Caki2 (cell line): ENCODE measurements at places on chromosomes 12 and 14. TPM values are rescaled to one million over a fixed set of nuclear protein-coding genes. Genes with fewer than 3 reads are reported as not detected.

CLEC7A gene
- total RNA-seq: not detected in 2 replicates

- no peak for DNase-seq
These were observed 36.3 kb downstream of the RIN3 start for GRCh38 chr14:92549859-92550230.

DNA sequence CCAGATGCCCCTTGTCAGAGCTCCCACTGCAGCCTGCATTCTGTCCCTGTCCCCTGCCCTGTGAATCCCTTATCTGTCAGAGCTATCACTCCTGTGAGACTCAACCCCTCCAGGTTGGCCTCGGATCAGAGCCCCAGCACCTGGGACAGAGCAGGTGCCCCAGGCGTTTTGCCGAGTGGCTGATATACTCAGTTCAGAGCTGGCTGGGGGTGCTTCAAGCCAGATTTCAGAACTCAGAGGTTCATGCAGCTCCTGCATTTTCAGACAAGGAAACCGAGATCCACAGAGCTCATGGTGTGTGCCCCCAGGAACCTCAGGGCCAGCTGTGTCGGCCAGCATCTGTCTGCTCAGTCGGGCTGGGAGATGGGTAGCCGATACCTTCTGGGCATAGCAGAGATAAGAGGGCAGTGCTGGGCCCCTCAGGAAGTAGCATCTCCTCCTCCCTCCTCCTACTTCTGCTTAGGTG lies 228.0 kb upstream of the RTL1 start:
- DNase-seq: no peak

GRCh38 chr12:103547929-103548328 lies 39.1 kb upstream of the STAB2 start:
- DNase-seq: no peak

FAM181A gene
- not detected in 2 replicates for total RNA-seq

DNA sequence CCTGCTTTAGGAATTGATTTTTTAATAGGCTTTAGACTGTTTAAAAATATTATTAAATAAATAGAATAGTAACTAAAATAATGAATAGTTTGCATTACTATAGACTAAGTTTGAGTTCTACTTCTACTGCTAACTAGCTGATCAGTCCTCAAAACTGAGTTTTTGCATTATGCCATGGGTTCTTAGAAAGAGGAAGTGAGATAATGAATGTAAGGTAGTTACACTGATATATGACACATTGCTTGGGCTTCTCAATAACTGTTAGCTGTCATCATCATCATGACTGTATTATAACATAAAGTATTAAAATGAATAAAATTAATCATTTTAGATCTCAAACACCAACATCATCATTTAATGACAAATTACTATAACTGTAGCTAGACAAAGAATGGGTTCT lies 949.7 kb downstream of the TRHDE start:
- DNase-seq: no peak

GRCh38 chr12:12323118-12323517 lies 26.9 kb downstream of the MANSC1 start:
- no peak for DNase-seq

DAO gene
- total RNA-seq: not detected in 2 replicates

DNA sequence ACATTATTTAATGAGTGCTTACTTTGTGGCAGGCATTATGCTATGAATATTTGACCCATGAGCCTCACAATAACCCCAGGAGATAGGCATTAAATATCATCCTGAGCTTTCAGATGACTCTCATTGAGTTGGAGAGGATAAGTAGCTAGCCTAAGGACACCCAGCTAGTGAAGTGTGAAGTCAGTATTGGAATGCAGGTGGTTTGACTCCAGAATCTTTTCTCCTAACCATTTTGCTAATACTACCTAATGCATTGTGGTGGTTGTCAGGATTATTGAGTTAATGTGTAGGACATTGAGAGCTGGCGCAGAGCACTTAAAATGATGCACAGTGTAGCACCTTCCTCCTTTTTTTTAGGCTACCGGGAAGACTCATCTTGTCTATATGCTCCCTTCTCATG lies 3.8 kb upstream of the CDKL1 start:
- DNase-seq: peak; percentile 84

DNA sequence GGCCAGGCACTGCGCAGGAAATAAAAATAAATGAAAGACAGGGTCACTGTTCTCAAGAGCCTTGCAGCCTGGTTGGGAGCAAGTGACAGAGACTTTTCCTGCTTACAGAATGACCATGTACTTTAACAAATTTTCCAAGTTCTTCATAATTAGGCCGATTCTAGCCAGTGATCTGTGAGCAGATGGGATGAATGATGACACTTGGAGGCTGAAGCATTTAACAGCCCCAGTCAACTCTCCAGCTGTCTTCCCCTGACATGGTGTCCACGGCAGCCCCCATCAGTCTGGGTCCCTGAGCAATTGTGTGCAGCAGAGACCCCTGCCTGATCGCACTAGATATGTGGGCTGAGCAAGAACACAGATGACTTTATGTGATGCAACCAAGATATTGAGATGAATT lies 198.8 kb downstream of the NTF3 start:
- no peak for DNase-seq
